ENCODE measurements at places on chromosomes 16 and 17. TPM values are rescaled to one million over a fixed set of nuclear protein-coding genes. Genes with fewer than 3 reads are reported as not detected.

DNA sequence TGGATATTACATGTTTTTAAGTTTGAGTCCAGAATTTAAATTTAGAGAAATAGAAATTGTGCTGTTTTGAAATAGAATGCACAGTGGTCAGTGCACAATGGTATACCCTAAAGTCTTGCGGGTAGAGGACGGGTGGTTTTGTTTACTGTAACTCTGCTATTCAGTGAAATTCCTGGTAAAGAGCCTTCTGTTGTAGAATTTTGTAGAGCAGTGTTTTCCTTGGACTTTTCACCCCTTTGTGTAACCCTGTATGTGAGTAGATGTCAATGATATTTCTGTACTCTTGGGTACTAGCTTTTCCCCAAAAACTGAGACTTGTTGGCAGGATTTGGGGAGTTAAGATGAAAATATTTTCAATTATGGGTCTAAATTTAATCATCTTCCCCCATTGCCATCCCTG is 19.5 kb downstream of the IST1 start:
- H3K4me3 ChIP-seq, result no peak overlapping the region
- H3K27ac ChIP-seq, result no peak overlapping the region
- peaks cover 3% of the 10 kb centered on the region for H3K36me3 ChIP-seq
- no peaks in the 10 kb centered on the region for H3K4me1 ChIP-seq
- no peaks in the 10 kb centered on the region for H3K27me3 ChIP-seq
- DNase-seq, result no peak

DNA sequence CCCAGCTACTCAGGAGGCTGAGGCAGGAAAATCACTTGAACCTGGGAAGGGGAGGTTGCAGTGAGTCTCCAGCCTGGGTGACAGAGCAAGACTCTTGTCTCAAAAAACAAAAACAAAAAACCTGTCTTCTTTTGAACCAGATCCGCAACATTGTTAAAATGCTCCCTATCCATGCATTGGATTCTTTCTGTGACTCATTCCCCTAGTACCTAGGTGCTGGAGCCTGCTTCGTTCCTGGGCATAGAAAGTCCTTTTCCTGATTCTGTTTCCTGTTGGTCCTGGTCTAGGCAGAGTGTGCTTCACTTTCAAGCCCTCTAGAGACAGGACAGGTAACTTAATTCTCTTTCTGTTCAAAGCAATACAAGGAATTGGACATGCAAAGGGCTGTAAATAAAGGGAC is 5.2 kb downstream of the EPN2 start:
- H3K27ac ChIP-seq, result no peak overlapping the region
- DNase-seq, result no peak
- no peaks in the 10 kb centered on the region for H3K27me3 ChIP-seq
- no peaks in the 10 kb centered on the region for H3K36me3 ChIP-seq
- no peak overlapping the region for H3K4me3 ChIP-seq

GRCh38 chr16:74710401-74710800 is 9.7 kb upstream of the MLKL start:
- no peaks in the 10 kb centered on the region for H3K36me3 ChIP-seq
- no peaks in the 10 kb centered on the region for H3K27me3 ChIP-seq
- no peak overlapping the region for H3K27ac ChIP-seq
- no peak overlapping the region for H3K4me3 ChIP-seq
- DNase-seq, result no peak

DNA sequence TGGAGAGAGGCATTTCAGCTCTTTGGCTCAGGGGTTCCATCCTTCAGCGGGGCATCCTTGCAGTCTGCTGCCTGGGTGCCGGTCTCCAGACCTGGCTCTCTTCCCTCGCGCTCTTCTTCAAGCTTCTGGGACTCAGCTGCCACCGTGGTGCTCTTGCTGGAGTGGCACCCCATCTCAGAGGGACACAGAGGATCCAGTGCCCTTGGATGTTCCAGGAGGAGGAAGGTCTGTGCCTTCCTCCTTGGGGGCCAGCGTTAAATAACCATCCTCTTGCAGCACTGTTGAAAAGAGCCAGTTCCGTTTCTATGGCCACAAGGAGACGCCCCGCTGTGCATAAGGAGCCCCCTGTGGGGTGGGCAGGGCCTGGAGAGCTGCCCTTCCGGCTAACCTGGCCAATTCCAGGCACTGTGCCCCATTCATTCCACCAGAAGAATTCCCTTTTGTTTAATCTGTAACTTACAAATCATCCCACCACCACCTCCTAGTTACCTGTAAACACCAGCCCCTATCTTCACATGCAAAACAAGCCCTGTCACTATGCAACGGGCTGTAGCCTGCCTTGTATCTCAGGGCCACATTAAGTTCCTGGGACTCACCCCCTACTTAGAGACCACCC is 8.6 kb downstream of the CHD9NB start:
- no peak for DNase-seq
- H3K27me3 ChIP-seq, result no peaks in the 10 kb centered on the region
- H3K27ac ChIP-seq, result no peak overlapping the region
- no peaks in the 10 kb centered on the region for H3K36me3 ChIP-seq

DNA sequence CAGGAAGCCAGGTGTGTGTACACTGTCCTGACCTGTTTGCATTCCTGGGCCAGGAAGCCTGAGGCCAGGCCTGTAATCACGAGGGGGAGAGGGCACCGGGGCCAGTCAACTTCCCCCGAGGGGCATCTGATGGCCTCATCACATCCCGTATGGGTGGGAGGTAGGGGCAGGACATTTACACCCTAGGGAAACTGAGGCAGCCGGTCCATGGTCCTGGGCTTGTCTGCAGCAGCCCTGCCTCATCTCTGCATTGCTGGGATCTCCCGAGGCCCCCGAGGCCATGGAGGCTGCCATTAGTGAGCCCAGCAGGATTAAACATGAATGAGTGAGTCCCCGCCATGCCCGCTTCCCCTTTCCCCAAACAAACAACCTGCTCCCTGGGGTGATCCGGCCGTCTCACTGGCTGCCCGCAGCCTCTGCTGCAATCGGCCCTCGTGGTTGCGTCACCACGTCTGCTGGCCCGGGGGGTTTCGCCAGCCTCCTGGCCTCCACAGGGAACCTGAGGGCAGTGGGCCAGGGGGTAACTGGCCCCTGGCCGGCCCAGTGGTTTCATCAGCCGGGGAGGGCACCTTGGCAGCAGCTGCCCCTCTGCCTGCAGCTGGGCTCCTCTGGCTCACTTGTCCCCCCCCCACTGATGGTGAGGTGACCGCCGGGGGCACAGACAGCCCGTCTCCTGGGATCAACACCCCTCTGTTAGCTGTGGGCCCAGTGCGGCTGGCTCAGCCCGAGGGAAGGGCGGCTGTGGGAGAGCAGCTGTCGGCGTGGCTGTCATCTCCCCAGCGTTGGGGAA is 88.3 kb upstream of the GSE1 start:
- no peaks in the 10 kb centered on the region for H3K27me3 ChIP-seq
- peaks cover 73% of the 10 kb centered on the region for H3K4me1 ChIP-seq
- peak overlapping the region; percentile 88 for H3K27ac ChIP-seq
- DNase-seq, result peak; percentile 90
- no peaks in the 10 kb centered on the region for H3K36me3 ChIP-seq
- H3K4me3 ChIP-seq, result no peak overlapping the region

DNA sequence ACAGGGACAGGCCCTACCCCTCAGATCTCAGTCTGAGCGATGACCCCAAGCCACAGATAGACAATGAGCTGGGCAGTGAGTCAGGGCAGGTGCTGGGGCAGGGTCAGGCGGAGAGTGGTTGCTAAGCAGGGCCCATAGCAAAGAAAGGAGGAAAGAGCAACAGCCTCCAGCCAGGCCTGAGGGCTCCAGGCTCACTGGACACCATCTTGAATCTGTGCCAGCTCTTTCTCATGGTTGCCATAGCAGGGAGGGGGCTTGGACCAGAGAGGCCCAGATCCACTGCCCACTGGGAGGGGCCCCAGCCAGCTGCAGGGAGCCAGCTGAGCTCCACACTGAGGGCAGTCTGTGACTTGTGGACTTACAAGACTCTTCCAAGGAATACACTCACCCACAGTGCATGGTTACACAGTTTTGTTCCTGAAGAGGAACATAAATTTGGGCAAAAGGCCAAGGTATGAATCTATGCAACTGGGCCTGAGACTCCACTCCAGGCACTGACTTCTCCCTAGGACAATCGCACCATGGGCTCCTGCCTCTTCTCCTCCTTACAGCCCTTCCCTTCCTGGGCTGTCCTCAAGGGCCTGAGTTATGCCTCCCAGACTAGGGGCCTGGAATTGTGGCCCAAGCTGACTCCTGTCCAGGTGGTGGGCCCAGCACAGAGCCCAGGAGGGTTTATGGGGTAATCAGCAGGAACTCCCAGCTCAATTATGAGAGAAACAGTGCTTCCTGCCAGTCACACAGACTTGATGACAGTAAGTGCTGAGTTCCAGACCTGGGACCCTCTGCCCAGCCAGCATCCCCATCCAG is 59.9 kb downstream of the BEAN1 start:
- no peaks in the 10 kb centered on the region for H3K4me1 ChIP-seq
- no peaks in the 10 kb centered on the region for H3K36me3 ChIP-seq
- DNase-seq, result peak; percentile 44
- H3K4me3 ChIP-seq, result no peak overlapping the region
- H3K27ac ChIP-seq, result no peak overlapping the region

DNA sequence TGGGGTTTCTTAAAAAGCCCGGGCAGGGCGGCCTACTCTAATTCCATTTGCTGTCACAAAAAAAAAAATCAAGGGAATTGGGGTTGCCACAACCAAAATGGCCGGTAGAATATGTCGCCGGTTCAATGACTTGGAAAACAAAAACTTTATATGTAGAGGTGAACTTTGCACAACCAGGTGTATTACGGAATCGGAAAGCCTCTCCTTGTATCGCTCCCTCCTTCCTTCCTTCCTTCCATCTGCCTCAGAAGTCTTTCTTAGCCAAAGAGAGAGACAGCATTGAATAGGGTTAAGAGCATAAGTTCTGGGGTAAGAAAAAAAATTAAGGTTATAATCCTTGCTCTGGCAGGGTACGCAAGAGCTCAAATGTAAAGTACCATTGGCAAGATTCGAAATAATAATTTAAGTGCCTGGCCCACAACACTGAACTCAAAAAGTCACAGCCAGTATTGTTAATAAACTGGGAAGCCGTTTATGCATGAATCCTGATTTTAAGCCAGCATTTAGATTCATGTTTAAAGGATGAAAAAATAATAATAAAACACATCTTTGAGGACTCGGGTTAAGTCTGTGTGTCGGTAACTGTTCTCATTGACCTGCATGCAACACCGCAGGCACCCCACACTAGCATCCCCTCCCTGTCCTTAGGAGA is 522 bp upstream of the GLG1 start:
- H3K4me3 ChIP-seq, result peak overlapping the region; percentile 100
- peak overlapping the region; percentile 95 for H3K27ac ChIP-seq

GRCh38 chr17:78002166-78002565 is 43.7 kb downstream of the TNRC6C start:
- no peak overlapping the region for H3K27ac ChIP-seq
- H3K4me3 ChIP-seq, result no peak overlapping the region
- H3K4me1 ChIP-seq, result no peaks in the 10 kb centered on the region
- no peak for DNase-seq
- no peaks in the 10 kb centered on the region for H3K36me3 ChIP-seq

DNA sequence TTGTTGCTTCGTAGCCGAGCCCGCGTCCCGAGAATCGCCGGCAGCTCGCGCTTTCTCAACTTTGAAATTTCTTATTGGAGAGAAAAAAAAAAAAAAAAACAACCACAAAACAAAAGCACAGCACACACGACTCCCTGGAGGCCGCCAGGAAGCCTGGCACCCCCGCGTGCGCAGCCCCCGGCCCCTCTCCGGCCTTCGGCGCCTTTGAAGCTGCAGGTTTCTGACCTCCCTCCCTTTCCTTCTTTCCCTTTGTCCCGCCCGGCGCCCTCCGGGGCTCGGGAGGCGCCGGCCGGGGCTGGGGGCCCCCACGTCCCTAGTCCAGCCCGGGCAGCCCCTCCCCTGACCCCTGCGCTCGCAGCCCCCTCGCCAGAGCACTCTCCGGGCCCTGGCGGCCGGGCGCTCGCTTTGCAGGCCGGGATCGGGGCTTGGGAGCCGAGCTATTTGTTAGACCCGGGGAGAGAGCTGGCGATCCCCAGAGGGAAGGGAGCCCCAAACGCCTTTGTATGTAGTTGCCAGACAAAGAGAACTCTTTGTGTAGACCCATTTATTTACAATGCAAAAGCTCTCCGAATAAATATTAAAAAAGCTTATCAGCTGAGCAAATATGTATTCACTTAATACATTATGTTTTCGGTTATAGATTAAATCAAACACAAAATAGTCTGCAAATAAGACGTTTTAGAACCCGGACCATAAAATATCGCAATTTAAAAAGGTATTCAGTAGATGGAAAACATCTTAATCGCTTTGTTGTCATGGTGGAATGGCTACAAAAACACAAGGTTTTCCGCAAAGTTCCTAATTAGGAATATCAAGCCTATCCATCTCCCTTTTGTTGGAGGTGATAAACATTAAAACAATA is 2.3 kb downstream of the BAHCC1 start:
- peak overlapping the region; percentile 96 for H3K27ac ChIP-seq
- H3K4me3 ChIP-seq, result peak overlapping the region; percentile 53
- DNase-seq, result no peak

DNA sequence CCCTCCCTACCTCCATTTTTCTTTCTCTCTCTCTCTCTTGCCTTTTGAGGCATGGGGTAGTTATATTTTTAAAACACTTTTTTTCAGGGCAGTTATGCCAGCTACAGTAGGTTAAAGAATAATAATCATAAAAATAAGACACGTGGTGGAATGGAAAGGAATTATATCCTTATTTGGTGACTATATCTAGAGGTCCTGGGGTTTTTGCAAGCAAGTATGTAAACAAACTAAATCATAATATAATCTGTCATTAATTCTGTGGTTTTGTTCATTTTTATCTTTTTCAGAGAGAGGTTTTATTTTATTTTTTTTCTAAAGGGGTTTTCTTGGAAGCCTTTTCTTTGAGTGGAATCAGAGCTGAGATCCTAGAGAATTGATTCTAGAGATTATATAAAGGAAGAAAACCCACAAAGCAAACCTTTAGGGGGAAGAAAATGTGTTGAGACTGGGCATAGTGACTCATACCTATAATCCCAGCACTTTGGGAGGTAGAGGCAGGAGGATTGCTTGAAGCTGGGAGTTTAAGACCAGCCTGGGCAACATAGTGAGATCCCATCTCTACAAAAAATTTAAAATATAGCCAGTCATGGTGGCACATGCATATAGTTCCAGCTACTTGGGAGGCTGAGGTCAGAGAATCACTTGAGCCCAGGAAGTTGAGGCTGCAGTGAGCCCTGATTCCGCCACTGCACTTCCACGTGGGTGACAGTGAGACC is 53.2 kb downstream of the NQO1 start:
- no peak overlapping the region for H3K4me3 ChIP-seq
- H3K4me1 ChIP-seq, result no peaks in the 10 kb centered on the region
- DNase-seq, result no peak
- no peak overlapping the region for H3K27ac ChIP-seq

- peak; percentile 37 for DNase-seq
- no peak overlapping the region for H3K4me3 ChIP-seq
- no peaks in the 10 kb centered on the region for H3K4me1 ChIP-seq
- H3K27ac ChIP-seq, result no peak overlapping the region
- H3K36me3 ChIP-seq, result no peaks in the 10 kb centered on the region
Measured at GRCh38 chr16:12340151-12340733, 363.7 kb downstream of the SNX29 start.

GRCh38 chr16:49528866-49529288 is 155.3 kb downstream of the C16orf78 start:
- no peaks in the 10 kb centered on the region for H3K4me1 ChIP-seq
- no peaks in the 10 kb centered on the region for H3K36me3 ChIP-seq
- no peaks in the 10 kb centered on the region for H3K27me3 ChIP-seq
- no peak overlapping the region for H3K4me3 ChIP-seq

Gene SCNN1B
- total RNA-seq, result 0.12 TPM

Gene TBC1D26
- not detected for total RNA-seq

Gene QRICH2
- total RNA-seq, result 1.0 TPM

Gene SPATA2L
- 5.6 TPM for total RNA-seq

Gene P2RX5
- total RNA-seq, result 0.31 TPM

Gene CSF3
- total RNA-seq, result not detected

Gene PRDM7
- total RNA-seq, result 0.09 TPM

Gene CMTM1
- total RNA-seq, result 0.69 TPM

Measured in right lobe of liver (tissue), 6 donors.